ENCODE measurements at places on chromosomes 12 and 14.

DNA sequence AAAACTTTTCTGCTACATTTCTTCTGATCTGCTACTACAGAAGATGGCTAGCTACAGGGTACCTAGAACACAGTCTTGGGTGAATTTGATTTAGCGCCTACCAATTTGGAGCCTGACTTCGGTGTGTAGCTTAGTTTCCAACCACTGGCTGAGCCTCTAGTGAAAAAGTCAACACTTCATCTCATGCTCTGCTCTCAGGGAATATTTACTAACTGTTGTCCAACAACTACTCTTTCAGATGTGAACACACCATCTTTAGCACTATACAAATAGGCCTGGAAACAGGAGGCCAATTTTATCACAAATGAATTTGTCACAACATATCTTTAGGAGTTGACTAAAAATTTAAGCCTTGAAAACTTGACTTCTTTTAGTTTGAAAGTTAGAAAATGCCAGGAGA is 167.9 kb downstream of the NELL2 start:
- DNase-seq: no peak

DNA sequence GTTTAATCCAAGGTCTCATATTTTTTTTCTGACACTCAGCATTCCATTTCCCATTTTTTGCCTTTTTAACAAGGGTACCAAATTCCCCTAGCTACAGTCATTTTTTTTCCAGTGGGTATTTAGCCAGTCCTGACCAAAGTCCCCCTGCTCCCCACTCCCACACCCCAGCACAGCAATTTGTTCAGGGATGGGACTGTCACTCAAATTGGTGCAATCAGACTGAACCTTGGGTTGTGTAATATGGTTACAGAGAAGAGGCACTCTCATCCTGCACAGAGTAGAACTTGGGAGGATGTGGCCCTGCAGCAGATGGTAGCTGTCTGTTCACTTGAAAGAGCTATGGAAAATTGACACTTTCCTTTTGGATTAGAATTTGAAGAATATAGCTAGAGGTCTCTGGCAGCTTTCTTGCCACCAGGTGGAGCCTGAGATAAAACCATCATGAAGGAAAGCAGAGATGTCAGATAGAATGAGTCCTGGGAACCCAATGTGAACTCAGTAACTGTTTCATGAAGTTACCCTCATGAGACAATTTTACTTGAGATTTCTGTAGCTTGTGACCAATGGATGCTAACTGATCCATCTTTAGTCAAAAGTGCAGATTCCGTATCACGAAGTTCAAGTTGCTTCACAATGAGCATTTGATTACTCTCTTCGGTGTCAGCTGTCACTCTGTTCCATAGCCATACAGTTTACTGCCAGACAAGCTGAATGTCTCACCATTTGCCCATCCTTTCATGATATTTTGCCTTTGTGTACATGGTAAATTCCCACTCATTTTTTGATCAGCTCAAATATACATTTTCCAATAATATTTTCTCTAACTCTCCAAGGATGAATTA is 394.0 kb upstream of the SYT1 start:
- peak; percentile 64 for DNase-seq

- no peak for DNase-seq
Measured at GRCh38 chr14:84084056-84084630, 1445.8 kb upstream of the FLRT2 start.

DNA sequence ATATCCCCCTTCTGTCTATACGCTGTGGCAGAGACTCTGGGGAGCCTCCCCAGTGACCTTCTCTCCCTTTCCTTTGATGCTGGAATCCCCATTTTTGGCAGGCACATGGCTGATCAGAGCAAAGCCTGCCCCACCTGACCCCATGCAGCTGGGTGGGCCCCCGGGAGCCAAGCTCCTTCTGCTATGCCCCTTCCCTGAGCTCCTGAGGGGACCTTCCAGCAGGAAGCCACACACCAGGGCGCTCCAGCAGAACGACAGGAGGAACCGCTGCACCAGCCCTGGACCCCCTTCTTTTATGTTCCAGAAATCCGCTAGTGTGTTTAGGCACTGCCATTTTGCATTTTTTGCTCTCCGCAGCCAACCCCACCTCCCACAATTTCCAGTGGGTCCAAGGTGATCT is 44.6 kb downstream of the TRAFD1 start:
- no peak for DNase-seq

DNA sequence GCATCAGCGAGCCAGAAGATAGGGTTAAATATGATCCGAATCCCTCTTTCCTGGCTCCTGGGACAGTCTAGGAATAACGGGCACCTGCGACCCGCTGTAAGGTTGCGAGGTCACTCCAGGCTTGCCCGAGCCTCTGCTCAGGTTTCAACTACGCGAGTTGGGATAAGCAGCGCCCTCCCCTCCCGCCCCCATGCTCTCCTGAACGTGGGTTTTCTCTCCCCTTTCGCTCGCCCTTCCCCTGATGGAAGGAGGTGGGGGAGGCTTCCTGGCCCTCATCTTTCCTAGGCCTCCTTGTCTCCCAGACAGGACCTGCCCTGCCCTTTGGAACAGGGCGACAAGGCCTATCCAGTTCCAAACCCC is 753 bp upstream of the ATP5MC2 start:
- DNase-seq: peak; percentile 55

DNA sequence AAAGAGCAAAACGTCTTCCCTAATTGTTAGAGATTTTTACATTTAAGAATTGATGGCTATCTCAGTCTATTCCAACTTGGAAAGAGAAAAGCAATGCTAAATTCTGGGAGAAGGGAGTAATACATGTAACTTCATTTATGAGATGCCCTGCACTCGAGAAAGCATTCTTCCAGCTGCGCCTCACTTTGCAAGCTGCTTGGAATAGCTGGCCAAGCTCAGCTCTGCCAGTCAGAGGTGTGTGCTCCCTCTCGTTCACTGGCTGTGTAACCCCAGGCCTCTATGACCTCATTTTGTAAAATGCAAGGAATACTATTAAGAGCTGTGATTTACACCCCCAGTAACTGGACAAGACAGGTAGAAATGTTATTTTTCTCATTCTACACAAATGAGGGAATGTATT is 79.1 kb downstream of the OTX2 start:
- DNase-seq: no peak

DNA sequence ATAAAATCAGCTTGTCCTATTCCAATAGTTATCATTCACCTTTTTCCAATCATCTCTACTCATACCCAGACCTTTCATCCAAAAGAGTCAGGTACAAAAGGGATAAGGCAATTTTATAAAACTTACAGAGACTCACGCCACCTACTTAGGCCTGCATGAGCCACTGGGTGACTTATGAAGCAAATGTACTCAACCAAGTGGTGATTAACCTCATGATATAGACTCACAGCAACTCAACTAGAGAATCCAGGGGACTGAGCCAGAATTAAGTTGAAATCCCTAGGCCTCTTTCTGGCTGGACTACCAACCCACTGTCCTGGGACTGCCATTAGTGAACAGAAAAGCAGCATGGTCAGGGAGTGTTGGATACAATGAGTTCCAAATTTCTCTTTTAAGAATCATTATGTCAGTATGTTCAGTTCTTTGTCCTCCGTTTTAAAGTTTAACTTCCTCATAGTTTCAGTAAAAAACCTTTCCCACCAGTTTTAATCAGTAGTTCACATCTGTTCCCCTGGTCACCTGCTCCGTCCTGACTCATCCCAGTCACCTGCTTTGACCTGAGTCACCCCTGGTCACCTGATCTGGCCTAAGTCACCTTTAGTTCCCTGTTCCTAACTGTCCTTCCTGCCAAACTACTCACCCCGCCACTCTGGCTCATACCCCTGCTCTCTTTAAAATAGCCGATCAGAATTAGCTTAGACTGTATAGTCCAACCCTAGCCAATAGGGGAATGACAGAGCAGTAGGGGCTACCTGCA is 36.8 kb downstream of the SPTSSA start:
- DNase-seq: no peak
